Forelimb muscle (tissue), 1 donor: ENCODE measurements at places on chromosomes 6 and 20.

DNA sequence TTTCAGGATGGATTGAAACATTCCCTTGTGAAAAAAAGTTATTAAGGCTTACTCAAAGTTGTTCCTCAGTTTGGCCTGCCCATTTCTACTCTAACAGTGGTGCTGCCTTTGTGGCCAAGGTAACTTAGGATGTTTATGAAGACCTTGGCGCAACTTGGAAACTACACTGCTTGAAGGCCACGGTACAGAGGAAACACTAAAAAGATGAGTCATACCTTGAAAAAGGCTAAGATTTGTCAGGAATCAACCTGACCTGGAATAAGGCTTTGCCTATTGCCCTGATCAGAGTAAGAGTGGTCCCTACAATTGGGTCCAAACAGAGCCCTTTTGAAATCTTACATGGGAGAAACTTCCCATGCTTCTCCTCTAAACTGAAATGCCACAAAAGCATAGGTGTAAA is 119.9 kb upstream of the MOCS1 start:
- DNase-seq, result no peak

- DNase-seq, result no peak
These were observed 1.6 kb downstream of the SCAND1 start for GRCh38 chr20:35952480-35953386.

DNA sequence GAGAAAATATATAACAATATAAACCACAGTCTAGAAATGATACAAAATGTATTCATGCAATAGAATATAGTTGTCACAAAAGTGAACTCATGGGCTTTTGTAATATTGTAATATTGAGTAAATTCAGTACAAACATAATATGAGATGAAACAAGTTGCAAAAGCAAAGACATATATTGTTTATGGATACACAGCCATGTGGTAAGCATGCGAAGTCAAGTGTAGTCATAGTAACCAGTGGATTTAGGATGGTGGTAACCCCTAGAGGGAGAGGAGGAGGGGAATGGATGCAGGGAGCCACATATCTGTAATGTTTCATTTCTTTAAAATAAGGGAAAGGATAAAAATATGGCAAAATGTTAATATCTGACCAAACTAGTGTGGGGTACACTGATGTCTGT is 47.3 kb downstream of the ARMC2 start:
- no peak for DNase-seq

DNA sequence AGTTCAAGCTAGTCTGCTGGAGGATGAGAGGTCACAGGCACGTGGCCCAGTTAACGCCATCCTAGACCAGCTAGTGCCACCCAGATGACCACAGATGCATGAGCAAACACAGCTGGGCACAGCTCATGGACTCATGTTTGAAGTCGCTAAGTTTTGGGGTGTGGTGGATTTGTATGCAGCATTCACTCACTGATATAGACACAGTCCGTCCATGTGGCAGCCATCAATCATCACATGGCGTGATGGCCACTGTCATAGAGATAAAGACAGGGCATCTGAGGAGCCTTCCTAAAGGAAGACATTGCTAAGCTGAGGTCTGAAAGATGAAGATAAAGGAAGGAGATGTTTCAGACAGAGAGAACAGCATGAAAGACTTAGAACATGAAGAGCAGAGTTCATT is 154.4 kb upstream of the JAG1 start:
- no peak for DNase-seq

DNA sequence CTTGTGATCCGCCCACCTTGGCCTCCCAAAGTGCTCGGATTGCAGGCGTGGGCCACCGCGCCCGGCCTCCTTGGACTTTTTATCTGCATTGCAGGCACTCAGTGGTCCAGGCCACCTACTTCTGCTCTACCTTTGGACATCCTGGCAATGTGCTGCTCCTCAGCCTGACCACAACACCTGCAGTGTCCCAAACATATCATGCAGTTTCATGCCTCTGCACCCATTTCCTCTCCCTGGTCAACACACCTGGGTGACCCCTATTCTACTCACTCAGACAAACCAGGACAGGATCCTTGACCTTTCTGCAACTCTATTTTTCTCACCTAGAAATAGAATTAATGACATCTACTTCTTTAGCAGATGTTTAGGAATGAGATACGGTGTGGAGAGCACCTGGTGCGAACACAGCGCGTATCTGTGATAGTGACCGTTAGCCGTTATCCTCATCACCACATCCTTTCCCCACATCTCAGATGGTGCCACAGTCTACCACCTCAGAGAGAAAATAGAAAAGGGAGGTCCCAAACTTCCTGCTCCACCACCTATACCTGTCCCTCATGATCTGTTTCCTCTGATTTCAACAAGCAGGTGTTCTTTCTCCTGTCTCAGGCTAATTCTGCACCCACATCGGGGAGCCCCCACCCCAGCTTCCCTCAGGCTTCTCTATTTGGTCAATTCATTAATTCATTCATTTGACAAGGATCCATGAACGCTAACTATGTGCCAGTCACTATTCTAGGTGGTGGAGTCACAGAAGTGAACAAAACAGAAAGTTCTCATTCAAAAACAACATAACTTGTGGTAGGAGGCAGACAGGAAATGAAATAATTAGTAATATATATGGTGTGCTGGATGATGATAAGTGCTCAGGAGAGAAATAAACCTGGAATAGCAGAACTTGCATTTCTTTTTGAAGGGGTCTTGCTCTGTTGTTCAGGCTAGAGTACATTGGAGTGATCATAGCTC is 4.3 kb upstream of the BTN3A2 start:
- DNase-seq, result no peak

GRCh38 chr6:37550191-37550831 is 50.6 kb upstream of the CCDC167 start:
- DNase-seq, result no peak

DNA sequence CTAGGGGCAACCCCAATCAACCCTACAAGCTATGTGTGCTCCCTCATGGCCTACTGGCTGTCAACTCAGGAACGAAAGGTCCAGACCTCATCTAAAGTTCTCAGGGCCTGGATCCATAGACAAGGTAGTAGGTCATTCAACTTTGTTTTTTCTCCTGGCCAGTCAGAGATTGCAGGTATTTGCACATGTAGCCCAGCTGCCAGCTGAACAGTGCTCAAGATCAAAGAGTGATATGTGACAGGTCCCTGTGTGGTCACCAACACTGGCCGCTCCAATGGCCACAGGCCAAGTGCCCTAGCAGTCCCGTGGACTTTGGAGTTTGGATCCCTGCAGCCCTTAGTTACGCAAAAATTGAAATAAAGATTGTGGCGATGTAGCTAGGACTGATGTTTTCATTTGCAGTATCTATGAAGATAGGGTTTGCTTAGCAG is 60.6 kb upstream of the ATXN1 start:
- DNase-seq, result no peak

DNA sequence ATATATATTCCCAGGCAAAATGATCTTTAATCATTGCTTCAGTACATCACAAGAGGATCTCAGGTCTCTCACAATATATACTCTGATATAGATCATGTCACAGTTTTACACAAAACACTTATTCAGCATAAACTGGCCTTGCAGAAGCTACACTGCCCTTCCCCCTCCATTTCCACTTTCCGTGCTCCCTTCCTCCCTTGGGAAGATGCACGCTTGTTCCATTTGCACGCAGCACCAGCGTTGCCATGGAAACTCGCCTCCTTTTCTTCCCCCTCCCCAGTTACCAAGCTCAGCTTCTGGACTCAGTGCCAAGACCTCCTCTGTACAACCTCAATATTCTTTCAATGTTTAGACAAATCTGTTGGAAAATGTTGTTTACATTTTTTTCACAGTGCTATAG is 154.6 kb downstream of the RFPL4B start:
- DNase-seq, result peak; percentile 84

GRCh38 chr20:54524849-54525248 is 49.5 kb downstream of the DOK5 start:
- no peak for DNase-seq

DNA sequence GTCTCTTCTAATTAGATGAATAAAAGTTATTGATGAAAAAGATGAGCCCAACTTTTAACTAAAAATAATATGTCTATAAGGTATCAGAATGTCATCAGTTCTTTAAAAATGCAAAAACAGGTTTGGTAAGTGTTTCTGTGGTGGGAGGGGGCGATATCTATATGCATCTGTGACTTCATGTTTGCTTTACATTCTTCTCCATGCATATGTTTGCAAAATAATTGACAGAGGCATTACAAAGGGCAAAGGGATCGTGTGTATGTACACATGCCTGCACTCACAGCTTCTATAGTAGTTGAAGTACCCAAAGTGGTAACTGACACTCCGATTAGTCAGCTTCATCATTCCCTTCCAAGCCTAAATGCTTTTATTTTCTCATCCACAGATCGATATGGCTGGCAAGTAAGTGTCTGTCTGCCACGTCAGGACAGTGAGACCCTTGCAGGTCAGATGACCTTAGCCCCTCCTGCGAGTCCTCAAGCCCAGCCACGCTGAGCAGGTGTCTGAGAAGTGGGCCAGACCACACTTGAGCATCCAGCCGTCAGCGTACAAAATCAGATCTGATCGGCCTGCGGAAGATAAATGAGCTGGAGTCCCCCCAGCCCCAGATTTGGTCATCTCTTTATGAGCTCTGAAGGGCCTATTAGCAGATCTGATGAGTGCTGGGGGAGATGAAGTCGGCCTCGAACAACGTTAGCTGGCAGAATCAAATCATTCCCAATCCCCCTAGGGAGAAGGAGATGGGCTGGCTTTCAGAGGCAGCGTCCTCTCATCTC is 369.1 kb downstream of the MAFB start:
- peak; percentile 49 for DNase-seq

- no peak for DNase-seq
These were observed 51.8 kb downstream of the TCP11 start for GRCh38 chr6:35089216-35089934.

DNA sequence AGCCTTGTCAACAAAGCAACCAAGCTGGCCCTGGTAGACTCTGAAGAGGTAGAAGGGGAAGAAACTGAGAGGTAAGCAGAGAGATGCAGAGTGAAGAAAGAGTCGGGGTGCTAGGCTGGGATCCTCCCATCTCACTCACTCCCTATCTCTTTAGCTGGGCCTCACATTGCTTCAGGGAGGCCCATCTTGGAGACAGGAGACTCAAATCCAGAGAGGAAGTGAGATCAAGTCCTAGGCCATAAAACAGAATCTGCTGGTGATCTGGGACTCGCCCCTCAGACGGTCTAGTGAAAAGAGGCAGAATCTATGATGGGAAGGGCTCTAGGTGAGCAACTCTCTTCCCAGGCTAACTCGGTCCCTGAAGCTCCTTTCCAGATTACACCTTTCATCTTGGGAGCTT is 659 bp upstream of the GUCA1B start:
- DNase-seq, result no peak

GRCh38 chr6:142401838-142402237 is 100.0 kb downstream of the ADGRG6 start:
- DNase-seq, result no peak
